ENCODE measurements at places on chromosomes 4 and X.

GRCh38 chr4:74418063-74418670, 26.8 kb upstream of the AREG start:
- no peak for DNase-seq

- DNase-seq, result no peak
These were observed 145.1 kb downstream of the PRDM5 start for GRCh38 chr4:120777459-120777858.

DNA sequence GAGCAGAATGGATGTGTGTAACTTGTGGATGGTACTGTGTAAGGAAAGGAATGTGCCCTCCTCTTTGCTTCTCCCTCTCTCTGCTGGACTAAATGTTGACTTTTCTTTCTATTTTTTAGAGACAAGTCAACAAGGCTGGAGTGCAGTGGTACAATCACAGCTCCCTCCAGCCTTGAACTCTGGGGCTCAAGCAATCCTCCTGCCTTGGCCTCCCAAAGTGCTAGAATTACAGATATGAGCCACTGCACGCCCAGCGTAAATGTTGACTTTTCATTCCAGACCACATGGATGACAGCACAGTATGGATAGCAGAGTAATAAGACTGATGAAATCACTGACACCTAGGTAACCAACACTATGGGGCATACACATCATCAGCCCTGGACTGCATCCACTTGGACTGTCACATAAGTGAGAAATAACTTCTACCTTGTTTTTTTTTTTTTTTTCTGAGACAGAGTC, 5.1 kb upstream of the RPS3A start:
- no peak for DNase-seq

GRCh38 chrX:149152941-149153340, 352.2 kb downstream of the IDS start:
- DNase-seq, result no peak

DNA sequence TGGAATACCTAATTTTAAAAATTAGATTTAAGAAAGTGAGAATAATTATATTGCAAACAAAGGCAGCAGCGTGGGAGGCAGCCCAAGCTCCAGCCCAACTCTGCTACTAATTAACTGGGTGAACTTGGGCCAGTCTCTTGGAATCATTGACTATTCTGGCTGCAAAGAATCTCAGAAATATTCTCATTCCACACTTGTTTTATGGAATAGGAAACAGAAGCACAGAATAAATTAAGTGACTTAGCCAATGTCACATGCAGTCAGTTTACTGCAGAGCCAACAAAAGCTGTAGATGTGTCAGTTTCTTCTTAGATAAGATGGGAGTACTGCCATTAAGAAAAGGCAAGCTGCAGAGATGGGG, 132.6 kb upstream of the FAM9B start:
- no peak for DNase-seq

DNA sequence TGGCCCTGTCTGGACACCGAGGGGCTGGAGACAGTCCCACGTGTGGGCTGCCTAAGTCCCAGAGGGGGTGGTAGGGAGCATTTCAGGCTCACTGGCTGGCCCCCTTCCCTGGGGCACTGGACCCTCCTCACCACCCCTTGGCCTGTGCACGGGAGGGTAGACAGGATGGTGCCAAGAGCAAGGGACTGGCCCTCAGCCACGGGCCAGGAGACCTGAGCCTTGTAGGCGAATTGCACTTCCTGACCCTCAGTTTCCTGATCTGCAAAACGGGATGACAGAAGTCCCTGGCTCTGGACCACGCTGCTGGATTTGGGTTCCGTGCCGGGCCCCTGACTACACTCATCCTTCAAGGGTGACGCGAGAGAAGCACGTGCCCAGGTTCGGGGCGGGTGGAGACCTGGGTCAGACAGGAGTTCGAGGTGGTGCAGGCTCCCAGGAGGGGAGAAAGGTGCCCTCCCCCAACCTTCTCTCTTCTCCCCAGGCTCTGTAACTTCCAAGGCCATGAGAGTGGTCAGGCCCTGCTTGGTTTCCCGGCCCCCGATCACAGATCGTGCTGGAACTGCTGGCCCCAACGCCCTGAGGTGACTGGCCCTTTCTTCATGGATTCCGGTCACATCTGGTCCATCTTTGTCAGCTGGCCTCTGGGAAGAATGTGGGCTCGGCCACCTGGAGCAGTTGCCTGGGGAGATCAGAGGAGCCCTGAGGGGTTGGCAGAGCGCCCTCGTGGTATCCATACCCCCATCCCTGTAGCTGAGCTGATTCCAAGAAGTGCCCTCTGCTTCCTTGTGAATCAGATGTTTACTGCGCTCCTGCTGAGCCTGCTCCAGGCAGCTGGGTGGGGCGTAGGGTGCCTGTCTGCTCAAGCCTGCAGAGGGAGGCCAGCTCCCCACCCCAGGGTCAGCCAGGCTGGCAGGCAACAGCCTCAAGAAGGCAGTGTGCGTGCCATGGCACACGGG, 3.3 kb downstream of the SH3BP2 start:
- DNase-seq, result no peak
